Caco-2 (cell line): ENCODE measurements at places on chromosomes 4 and X. TPM values are rescaled to one million over a fixed set of nuclear protein-coding genes. Genes with fewer than 3 reads are reported as not detected.

DNA sequence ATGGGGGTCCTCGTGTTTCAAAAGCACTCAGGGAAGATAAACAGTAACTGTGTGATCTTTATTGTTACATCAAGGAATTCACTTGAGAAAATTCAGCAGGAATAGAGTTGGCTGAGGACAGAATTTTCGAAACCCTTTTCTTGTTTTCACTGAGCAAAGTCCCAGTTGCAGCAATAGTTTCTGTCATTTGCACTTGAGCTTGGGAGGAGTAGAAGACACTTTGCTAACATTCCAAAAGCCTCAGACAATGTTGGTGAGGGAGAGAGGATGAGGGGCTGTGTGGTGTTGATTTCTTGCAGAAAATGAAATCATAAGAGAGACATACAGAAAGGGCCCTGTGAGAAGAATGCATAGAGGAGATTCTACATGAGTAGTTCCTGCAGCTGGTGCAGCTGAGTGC lies 151.9 kb upstream of the DIPK2B start:
- no peak for DNase-seq

DNA sequence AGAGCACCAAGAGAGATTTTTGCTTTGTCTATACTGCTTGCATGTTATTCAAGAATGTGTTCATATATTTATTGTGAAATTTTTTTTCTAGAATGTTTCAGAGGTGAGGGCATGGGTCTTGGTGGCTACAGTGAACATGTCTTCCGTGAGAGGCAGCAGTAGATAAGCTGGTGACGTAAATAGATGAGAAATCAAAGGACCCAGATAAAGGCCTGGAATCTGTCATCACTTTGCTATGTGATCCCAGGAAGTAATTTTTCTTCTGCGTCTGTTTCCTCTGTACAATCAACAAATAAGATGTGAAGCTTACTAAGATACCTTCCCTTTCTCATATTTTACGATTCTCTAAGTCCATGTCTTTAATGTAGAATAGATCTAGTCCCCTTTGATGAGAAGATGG lies 129.1 kb downstream of the COL4A6 start:
- DNase-seq: peak; percentile 38

- DNase-seq: no peak
These were observed 76.6 kb downstream of the HTRA3 start for GRCh38 chr4:8345946-8346814.

- no peak for DNase-seq
These were observed 7.9 kb downstream of the GLA start for GRCh38 chrX:101399825-101400224.

DNA sequence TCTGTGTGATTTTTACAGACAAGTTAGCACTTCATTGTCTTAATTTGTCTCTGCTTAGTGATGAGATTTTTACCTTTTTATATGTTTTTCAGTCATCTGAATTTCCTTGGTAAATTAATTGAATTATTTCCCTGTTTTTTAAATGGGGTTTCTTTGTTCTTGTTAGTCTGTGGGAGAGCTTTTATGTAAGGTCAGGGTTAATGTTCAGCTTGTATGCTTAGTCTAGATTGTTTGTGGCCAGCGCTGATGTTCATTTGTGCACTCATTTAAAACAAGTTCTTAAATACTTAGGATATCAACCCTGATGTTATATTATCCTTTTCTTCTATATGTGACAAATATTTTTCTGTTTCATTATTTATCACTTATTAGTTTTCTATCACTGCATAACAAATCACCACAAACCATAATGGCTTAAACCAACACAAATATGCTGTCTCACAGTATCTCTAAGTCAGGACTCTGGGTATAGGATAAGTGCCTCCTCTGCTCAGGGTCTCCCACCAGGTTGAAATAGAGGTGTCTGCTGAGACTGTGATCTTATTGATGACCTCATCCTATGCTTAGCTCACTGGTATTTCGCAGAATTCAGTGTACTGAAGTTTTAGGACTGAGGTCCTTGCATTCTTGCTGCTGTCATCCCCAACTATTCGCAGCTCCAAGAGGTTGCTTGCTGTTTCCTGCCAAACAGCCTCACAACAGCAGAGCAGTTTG lies 53.2 kb downstream of the ATP10D start:
- DNase-seq: no peak

Gene UNC5C
- total RNA-seq: not detected in 2 replicates

Gene MGAT4D
- total RNA-seq: not detected in 2 replicates

Gene CENPVL1
- total RNA-seq: not detected in 2 replicates

Gene PCDH11X
- total RNA-seq: 0.07 TPM in 1 of 2 replicates, not detected in the other

- no peak for DNase-seq
These were observed 8.8 kb downstream of the DDX53 start for GRCh38 chrX:23008431-23009099.

DNA sequence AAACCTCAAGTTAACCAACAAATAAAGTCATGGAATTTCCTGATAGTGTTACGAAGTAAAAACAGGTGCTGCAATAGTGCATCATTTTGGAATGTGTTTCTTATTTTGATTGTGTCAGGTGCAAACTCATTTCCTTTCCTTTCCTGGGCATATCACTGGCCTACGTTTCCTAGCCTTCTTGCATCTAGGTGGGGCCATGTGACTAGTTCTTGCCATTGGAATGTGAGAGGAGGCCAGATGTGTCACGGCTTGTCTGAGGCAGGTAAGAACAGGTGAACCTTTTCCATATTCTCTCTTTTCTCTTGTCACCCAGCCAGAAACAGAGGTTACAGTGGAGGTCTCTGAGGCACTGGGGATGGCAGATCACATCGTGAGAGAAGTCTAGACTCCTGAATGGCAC lies 868.0 kb downstream of the RPA4 start:
- DNase-seq: no peak

DNA sequence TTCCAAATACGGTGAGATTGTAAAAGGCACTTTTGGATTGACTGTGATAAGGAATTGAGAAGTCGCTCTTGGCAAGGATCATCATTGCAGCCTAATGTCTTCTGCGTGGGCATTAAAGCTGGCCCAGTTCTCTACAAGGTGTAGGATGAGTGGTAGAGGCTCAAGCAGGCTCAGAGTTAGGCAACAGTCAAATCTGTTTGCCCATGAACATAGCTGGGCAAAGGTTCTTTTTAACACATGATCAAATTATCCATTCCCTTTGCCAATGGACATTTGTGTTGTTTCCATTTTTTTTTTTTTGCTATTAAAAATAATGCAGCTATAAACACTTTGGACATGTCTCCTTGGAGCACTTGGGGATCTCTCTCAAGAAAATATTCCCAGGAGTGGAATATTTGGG lies 229.1 kb upstream of the FAT1 start:
- no peak for DNase-seq

GRCh38 chr4:44842531-44842930 lies 116.2 kb upstream of the GNPDA2 start:
- DNase-seq: no peak

Gene SLC10A6
- not detected in 2 replicates for total RNA-seq

Gene ADH6
- total RNA-seq: 6.8 and 9.1 TPM in 2 replicates

- no peak for DNase-seq
These were observed 269.7 kb upstream of the LCORL start for GRCh38 chr4:18291256-18291655.

- no peak for DNase-seq
These were observed 187.1 kb upstream of the C1QTNF7 start for GRCh38 chr4:15240764-15241163.

DNA sequence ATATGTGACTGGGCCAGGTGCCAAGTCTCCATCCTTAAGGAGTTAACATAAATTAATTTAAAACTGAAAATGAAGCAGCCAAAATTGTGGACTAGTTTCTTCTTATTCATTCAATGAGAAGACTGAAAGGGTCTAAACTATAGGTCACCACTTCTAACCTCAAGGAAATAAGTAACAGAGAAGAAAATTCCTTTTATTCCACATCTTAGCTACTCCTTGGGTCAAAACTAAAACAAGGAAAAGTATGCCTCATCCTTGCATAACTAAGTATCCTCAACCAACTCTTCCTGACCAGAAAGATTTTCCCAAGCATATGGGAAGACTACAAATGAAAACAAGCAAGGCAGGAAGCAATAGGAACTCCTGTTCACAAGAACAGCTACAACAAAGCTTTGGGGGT lies 71.2 kb downstream of the ZNF827 start:
- DNase-seq: no peak

- DNase-seq: no peak
These were observed 13.0 kb upstream of the TMEM156 start for GRCh38 chr4:39044956-39045826.

GRCh38 chr4:89719536-89720090 lies 117.3 kb downstream of the SNCA start:
- no peak for DNase-seq
